ENCODE measurements at places on chromosomes 4 and X.

DNA sequence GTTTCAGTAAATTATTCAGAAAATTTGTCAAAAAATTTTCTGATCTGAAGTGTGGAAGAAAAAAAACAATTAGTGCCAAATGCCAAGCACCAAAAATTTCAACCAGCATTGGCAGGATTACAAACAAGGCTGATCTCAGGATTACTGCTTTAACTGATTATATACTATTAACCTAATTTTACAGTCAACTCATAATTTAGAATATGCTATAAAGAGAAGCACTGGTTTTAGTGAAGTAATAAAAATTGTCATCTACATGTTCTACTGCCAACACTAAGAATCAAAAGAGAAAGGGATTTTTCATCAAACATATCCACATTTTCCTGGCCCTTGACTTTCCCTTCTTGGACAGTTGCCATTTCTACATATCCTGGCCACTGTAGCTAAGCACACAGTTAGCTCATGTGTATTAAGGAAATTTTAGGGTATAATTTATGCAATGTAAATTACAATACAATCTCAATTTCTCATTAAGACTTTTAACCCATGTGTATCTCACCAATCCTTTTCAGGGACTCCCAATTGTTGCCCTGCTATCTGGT is 33.8 kb downstream of the THOC2 start:
- no peak for DNase-seq

DNA sequence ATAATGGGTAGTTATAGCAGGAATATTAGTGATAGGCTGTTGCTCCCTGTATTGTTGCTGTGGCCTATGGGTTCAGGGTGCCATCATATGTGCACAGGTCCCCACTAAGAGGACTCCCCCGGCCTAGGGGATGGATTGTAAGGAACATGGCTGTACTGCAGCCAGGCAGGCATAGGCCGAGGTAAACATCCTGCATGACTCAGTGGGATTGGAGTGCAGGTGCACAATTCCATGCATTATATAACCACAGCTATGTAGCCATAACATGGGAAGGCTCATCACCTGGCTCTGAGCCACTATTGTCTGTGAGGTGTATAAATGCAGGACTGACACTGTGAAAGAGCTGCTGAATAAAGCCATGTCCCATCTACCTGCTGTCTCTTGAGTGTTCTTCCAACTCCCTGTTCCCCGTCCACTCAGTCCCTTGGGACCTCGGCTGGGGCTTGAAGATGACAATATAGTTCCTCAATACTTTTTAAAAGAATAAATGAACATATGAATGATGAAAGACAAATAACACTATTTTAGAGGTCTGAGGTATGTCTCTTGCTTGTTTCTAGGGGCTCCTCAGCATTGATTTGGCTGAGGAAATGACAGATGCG is 425.2 kb downstream of the IDS start:
- DNase-seq = no peak

DNA sequence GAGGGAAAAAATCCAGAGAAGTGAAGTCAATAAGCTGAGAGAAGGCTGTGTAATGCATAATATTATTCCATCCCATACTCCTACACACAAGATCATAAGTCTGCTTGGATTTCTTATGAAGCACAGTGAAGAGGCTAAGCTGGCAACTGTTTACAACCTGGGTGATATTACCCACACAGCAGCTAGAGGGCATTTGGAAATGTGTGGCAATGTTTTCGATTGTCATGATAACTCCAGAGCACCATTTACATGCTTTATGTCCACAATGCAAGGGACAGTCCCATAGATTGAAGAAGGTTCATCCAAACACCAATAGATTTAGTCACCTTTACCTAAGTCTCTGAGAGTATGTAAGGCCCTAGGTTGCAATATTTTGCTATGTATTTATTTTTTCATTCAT is 412.2 kb downstream of the PPP3CA start:
- no peak for DNase-seq

GRCh38 chrX:13397878-13398818 is 78.3 kb upstream of the ATXN3L start:
- no peak for DNase-seq

Measured in type B pancreatic cell (in vitro differentiated cells).